ENCODE measurements at places on chromosomes 13 and 19.
A peak's percentile ranks its signal among the peaks of the same experiment; 100 is the strongest.

DNA sequence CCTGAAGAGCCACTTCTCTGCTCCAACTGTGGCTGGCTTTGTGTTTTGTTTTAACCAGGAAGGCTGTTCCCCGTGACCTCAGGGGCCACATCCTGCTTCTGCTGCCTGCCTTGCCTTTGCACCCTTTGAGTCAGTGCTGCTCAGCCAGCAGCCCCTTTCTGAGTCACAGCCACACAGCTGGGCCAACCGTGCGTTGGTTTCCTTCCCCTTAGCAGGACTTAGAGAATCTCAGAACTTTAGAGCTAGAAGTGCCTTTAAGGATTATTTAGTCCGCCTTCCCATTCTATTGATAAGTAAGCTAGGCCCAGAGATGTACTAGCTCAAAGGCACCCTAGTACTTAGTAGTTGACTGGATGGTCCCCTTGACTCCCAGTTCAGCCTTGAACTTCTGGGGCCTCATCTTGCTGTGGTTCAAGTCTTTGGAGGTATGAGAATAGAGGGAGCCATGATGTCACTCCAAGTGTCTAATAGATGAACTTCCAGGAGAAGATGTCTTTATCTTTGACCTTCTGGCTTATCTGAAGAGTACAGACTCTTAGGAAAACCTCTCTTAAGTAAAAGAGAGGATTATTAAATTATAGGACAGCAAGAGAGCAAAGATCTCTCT lies 8.0 kb downstream of the RGCC start:
- peak; percentile 63 for DNase-seq

- peak; percentile 6 for DNase-seq
These were observed 344.5 kb upstream of the TMTC4 start for GRCh38 chr13:101019126-101019525.

DNA sequence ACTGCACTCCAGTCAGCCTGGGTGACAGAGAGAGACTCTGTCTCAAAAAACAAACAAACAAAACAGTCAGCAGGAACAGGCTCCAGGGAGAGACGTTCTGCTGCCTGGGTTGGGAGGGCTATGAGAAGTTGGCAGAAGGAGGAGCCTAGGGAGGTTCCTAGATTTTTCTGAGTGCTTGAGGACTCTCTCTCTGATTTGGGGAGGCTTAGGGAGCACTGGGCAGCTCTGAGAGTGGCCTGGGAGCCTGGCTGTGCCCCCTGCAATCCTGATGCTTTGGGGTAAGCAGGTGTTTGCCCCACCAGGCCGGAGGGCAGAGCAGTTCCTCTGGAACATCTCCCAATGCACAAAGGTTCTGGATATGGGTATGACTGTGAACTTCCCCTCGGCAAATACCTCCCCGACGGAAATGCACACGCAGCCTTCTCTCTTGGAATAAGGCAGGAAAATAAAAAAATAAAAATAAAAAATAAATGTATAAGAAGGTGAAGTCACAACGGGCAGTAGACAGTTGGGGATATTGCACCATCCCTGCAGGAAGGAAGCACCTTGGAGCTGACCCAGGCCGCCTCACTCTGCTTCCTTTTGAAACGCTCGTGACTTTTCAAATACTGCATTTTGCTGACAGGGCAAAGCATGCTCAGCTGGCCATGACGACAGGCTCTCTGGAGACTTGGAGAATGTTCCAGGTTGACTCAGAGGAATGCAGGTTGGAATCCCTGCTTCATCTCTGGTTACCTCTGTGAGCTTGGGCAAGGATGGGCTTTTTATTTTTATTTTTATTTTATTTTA lies 26.5 kb upstream of the HOMER3 start:
- DNase-seq, result peak; percentile 29

GRCh38 chr19:47768604-47769003 lies 9.9 kb upstream of the SELENOW start:
- DNase-seq, result no peak

DNA sequence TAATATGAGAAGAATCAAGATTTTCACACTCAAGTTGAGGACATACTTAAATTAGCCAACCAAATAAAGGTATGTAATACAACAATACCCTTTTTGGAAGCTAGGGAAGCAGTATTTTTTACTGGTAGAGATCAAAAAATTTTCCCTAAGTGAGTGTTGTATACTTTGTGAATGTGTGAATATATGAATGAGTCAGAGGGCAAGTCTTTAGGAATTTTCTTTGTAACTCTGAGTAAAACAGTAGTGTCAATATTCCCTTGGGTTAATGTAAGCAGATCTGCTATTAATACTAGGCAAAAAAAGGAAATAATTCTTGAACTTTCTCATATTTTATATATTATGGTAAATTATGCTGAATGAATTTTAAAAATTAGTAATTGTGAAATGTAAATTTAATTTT lies 1161.8 kb upstream of the MIR17HG start:
- DNase-seq, result no peak

DNA sequence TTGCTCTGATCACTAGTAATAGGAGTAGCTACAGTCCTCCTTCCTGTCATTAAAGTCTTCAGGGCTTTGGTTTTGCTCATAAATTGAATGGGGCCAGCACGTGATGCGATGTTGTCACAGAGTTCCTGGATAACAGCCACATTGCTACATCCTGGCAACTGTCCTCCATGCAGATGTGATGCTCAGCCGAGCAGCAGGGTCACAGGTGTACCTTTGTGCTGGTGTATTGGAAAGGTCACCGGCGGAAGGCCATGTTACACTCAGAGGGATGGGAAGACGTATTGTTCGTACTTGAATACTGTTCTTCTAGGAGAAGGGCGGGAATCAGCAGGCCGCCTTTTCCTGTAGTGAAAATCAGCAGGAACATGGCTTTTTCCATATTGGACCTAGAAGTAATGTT lies 713.8 kb upstream of the GPC6 start:
- DNase-seq, result no peak

GRCh38 chr13:46961719-46962118 lies 64.9 kb upstream of the HTR2A start:
- DNase-seq, result peak; percentile 74

DNA sequence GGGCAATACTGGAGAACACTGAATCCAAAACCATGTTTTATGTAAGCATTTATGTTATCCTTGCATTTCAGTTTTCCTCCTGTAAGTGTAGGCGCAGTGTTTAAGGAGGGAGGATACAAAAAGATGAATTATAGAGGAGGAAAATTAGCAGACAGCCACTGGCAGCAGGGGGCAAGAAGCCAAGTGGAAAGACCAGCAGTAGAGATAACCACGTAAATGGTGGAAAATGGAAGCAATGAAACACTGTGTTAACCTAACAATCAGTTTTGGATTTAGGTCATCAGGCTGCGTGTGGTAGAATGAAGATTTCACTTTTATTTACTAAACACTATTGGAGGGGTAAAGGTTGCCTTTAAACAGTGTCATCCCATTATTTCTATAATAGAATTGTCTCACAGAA lies 447.3 kb downstream of the GPC6 start:
- no peak for DNase-seq

GRCh38 chr13:57123681-57124080 lies 17.0 kb upstream of the PRR20A start:
- no peak for DNase-seq

- peak; percentile 88 for DNase-seq
These were observed 22.4 kb downstream of the EPSTI1 start for GRCh38 chr13:42969565-42970172.

- no peak for DNase-seq
These were observed 242.1 kb downstream of the FGF9 start for GRCh38 chr13:21913010-21913409.

Data from amniotic epithelial cell (primary cell).